ENCODE measurements at places on chromosomes 3 and 15.
A peak's percentile ranks its signal among the peaks of the same experiment; 100 is the strongest.

DNA sequence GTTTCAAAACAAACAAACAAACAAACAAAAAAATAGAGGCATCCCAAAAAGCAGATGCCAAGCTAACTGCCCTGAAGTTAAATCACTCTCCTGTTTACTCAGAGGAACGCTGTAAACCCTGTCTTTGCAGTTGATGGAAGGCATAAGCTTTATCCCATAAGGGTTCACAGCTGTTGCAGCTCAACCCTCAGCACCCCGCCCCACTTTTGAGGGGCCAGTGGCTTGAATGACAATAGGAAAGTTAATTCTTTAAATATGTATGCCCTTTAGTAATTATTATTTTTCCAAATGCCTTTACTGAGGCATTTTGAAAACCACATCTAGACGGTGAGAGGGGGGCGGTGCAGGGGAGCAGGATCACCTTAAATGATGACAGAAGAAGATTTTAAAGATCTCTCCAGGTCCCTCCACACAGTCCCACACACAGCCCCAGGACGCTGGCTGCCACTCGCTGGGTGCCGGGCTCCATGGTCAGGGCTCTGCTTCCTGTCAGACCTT lies 272.1 kb downstream of the FAM43A start:
- DNase-seq = no peak

GRCh38 chr15:80186597-80186996 lies 33.8 kb downstream of the FAH start:
- DNase-seq = no peak

- DNase-seq = no peak
These were observed 54.5 kb downstream of the CPN2 start for GRCh38 chr3:194296454-194297263.

- DNase-seq = no peak
These were observed 42.2 kb downstream of the SPSB4 start for GRCh38 chr3:141093397-141093796.

DNA sequence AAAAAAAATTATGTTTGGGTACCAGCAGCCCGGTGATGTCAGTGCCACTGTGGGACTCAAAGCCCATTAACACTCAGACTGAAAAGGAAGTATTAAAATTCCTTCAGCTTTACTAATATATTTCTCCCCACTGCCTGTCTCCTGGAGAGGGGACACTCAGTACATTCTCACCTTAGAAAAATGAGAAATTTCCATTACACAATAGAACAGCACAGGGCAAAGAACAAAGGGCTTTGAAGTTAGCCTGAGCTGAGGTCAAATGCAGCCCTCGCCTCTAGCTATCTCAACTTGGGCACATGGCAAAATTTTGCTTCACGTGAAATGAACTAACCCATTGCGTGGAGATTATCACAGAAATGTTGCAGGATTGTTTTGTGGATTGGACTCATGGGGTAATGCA lies 80.8 kb downstream of the RARB start:
- no peak for DNase-seq

GRCh38 chr3:167350245-167350862 lies 29.7 kb downstream of the ZBBX start:
- no peak for DNase-seq

DNA sequence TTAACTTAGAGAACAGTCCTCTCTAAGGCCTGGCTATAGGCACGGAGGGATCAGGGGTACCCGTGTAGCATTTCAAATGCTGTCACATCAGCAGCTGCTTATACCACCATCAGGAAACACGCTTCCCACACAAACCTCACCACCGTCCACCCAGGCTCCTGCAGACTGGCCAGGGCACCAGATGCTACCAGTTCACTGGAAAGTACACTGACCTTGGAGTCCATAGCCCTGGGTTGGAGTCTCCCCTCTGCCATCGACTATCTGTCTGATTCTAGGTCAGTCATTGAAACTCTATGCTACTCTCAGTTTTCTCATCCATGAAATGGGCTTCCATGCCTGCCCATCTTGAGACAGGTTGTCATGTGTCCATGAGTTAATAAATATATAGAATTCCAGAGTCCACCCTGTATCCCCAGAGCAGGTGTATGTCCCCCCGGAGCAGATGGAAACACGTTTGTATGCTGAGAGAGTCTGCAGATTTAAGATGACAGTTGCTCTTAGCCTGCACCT lies 156.0 kb upstream of the SMAD3 start:
- DNase-seq = no peak

- DNase-seq = no peak
These were observed 172.6 kb upstream of the TNIK start for GRCh38 chr3:171632766-171633165.

DNA sequence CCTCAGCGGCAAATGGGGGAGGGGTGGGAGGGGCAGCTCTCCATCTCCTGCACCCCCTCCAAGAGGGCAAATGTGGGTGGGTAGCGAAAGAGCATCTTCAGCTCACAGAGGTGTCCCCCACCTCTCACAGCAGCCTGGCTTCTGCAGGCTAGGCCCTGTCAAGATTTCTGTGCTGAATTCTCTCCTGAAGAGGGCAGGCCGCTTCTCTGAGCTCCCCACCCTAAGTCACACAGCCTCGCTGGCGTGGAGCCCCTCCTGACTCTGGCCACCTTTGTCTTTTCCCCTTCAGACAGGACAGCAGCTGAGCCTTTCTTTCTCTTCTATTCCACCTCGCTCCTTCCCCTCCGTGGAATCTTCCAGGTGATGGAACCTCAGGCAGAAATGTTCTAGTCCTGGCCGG lies 26.3 kb upstream of the ADAMTS7 start:
- DNase-seq = no peak

DNA sequence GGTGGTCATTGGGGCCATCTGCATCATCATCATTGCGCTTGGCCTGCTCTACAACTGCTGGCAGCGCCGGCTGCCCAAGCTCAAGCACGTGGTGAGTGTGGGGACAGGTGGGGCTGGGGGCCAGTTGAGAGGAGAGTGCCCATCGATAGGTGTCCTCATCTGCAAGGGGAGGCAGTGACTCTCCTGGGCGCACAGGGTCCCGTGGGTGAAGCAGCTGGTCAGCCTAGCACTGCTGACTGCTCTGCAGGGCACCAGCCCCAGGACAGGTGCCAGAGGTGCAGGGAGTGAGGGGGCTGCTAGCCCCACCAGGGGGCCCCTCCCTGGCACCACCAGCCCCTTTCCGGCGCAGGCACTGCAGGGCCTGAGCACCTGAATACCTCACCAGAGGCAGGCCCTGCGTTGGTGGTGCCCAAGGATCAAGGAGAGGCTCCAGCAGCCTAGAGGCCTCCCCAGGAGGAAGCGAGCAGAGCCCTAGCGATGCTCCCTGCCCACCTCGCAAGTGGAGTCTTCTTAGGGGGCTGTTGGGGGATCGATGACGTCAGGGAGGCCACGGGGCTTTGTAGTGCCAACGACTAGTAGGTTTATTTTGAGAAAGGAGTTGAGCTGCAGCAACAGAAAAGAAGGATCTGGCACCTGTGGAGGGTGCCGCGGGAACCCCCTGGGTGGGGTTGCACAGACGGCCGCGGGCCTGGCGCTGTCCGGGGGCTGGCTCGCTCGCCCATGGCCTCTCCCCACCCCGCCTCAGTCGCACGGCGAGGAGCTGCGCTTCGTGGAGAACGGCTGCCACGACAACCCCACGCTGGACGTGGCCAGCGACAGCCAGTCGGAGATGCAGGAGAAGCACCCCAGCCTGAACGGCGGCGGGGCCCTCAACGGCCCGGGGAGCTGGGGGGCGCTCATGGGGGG lies 976 bp upstream of the ABTB1 start:
- DNase-seq = peak; percentile 39

- DNase-seq = peak; percentile 60
These were observed 71.8 kb downstream of the SYNPR start for GRCh38 chr3:63349583-63350573.

- no peak for DNase-seq
These were observed 44.1 kb downstream of the SENP2 start for GRCh38 chr3:185630182-185630622.

- DNase-seq = no peak
These were observed 32.9 kb upstream of the UTS2B start for GRCh38 chr3:191363221-191363620.

DNA sequence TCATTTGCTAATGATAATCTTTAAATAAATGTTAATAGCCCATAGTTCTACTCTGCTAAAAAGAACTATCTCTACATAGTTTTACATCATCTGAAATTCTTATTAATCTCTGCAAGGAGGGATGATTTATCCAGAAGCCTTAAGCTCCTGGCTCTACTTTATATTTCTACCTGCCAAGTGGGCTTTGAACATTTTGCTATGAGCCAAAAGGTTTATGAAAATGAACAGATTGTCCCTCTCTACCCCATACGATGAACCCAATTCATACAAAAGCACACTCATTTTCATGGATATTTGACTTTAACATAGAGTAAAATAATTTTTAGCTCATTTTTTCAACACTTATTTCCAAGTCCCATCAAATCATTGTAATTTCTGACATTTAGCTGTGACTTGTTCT lies 611.0 kb downstream of the NSUN3 start:
- no peak for DNase-seq

- peak; percentile 56 for DNase-seq
These were observed 74.3 kb downstream of the SIDT1 start for GRCh38 chr3:113606539-113607218.

- no peak for DNase-seq
These were observed 188.4 kb upstream of the PFN2 start for GRCh38 chr3:150158943-150159625.

- DNase-seq = no peak
These were observed 9.7 kb downstream of the COL8A1 start for GRCh38 chr3:99648101-99648500.

- peak; percentile 12 for DNase-seq
These were observed 34.0 kb upstream of the RPP14 start for GRCh38 chr3:58271901-58272501.

GRCh38 chr3:195597229-195597628 lies 13.5 kb upstream of the APOD start:
- DNase-seq = no peak

DNA sequence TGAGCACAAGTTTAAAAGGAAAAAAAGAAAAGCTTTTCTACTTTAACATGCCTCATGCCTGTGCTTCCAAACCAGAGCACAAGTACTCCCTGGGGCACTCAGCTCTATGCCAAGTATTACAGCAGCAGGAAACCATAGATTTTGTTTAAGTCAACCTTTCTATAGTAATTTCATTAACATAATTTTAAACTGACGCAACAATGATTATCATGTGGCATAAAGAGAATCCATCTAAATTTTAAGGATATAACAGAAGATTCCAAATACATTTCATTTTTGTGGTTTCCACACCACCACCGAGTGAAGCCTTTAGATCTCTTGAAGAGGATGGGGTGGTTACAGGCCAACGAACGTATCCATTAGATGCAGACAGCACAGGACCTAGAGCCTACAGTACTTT lies 112.1 kb downstream of the TNIK start:
- DNase-seq = no peak

GRCh38 chr3:153103406-153103945 lies 58.5 kb upstream of the RAP2B start:
- DNase-seq = no peak
